ENCODE measurements at places on chromosomes 1 and 21. TPM values are rescaled to one million over a fixed set of nuclear protein-coding genes. Genes with fewer than 3 reads are reported as not detected.

DNA sequence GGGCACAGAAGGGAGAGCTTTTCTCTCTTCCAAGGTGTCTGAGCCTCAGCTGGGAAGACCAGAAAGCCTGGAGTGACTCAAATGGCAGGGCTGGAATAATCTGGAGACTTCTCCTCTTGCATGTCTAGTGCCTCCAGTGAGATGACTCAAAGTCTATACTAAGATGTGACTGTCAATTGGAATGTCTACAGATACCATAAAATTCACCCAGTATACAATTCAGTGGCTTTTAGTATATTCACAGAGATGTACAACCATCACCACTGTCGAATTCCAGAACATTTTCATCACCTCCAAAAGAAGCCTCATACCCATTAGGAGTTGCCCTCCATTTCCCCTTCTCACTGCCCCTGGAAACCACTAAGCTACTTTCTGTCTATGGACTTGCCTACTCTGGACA lies 47.9 kb upstream of the CNN3 start:
- H3K27ac ChIP-seq: no peak overlapping the region
- no peak overlapping the region for H3K4me3 ChIP-seq
- H3K36me3 ChIP-seq: no peaks in the 10 kb centered on the region
- no peaks in the 10 kb centered on the region for H3K27me3 ChIP-seq

- H3K4me3 ChIP-seq: no peak overlapping the region
- DNase-seq: no peak
- no peaks in the 10 kb centered on the region for H3K27me3 ChIP-seq
- H3K4me1 ChIP-seq: no peaks in the 10 kb centered on the region
These were observed 60.7 kb downstream of the ACBD3 start for GRCh38 chr1:226125831-226126230.

Gene ATP1B1
- total RNA-seq: 59.4 TPM

DNA sequence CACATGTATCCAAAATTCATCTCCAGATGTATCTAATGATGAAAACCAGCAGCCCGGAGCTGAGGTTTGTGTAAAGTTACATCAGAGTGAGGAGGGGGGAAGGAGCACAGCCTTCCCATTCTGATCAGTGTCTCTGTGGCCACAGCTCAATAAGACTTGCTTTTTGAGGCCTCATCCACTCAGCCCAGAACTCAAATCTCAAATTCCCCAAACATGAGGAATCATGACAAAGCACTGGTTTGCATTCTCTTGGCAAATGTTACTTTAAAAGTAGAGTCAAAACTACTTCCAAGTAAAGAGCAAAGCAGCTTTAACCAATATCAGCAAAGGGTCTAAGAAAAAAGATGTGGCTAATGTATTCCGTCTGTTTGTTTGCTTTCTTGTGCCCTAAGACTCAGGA lies 30.9 kb downstream of the CCN1 start:
- no peaks in the 10 kb centered on the region for H3K36me3 ChIP-seq
- no peak overlapping the region for H3K4me3 ChIP-seq
- no peak overlapping the region for H3K27ac ChIP-seq
- no peaks in the 10 kb centered on the region for H3K27me3 ChIP-seq
- no peak for DNase-seq

DNA sequence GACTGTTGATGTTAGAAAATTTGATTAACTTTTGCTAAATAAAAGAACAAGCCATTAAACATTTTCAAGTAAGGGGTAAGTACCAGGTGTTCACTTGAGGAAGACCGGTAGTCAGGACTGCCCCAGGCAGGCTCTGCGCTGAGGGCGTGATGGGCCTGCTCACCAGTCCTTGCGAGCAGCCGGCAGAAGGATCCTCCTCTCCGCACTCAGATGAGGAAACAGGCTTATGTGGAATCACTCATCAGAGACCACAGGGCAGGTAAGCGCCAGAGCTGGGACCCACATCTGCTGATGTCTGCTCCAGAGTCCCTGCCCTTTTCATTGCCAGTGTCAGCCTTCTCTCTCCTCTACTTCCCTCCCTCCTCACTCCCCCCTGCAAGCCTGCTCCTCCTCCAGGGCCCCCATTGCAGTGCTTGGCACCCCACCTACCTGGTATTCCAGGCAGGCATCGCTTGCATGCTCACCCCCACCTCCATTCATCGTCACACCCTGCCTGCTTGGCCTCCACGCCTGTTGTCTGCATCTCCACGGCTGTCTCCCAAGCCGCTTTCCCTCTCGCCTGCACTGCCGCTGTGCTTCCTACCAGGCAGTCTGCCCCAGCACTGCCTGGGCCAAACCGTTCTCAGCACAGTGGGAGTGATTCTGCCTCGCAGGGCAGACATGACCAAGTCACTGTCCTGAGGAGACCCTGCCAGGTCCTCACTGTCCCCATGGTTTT lies 24.7 kb upstream of the KDM4A start:
- no peak overlapping the region for H3K4me3 ChIP-seq
- H3K4me1 ChIP-seq: no peaks in the 10 kb centered on the region
- peaks cover 5% of the 10 kb centered on the region for H3K36me3 ChIP-seq
- no peak for DNase-seq
- H3K27me3 ChIP-seq: no peaks in the 10 kb centered on the region

DNA sequence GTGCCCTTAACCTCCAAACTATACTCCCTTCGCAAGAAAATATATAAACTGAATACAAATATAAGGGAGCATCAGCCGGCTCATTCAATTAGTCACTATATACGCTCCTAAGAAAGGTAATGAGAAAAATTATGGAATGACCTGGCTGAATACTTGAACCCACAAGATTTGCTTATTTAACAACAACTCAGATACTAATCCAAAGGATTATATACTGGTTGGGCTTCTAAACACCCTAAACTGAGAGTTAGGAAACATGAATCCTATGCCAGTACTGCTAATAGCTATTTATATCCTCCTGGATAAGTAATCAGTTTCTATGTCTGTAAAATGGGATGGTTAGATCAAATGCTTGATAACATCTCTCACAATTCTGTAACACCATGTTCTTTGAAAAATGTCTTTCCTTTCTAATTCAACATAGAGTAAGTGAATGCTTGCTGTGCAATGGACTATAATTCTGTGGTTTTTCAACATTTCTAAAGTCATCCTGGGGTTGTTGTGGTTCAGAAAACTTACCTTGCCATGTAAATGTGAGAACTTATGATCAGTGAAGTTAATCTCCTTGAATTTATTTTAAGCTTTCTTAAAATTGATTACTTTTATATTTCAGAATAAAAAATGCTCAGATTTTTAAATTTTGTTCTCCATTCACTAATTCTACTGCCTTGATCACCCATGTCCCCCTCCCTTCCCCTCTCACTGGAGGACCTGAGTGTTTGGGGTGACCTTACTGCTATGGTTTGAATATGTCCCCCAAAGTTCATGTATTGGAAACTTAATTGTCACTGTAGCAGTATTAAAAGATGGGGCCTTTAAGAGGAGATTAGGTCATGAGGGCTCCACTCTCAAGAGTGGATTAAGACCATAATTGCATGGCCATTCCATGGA lies 14.5 kb downstream of the DUSP10 start:
- no peaks in the 10 kb centered on the region for H3K4me1 ChIP-seq
- no peaks in the 10 kb centered on the region for H3K36me3 ChIP-seq
- no peak for DNase-seq
- no peaks in the 10 kb centered on the region for H3K27me3 ChIP-seq
- H3K27ac ChIP-seq: no peak overlapping the region

Gene PLD5
- total RNA-seq: 0.05 TPM

Gene SIPA1L2
- 31.5 TPM for total RNA-seq

DNA sequence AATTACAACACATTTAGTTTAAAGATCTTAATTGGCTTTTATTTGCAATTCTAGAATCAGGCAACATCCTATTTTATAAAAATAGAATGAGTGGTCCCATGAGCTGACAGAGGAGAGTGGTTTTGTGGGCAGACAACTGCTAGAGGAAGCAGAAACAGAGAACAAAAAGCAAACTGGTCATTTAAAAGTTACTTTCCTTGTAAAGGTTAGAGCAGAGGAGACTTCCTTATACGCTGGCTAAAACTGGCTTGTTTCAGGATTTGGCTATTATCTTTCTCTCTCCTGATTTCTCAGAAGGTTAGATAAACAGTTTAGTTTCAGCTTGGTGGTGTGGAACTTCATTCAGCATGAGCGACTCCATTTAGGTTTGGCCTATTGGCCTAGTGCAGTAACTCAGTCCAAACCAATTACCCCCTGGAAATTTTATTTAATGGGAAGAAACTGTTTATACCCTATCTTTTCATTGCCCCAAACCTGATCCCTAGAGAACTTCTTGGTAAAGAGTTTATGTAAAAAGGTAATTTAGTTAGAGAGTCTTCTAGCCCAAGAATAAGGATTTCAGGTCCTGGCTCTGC lies 32.2 kb upstream of the IL20 start:
- DNase-seq: no peak
- no peaks in the 10 kb centered on the region for H3K4me1 ChIP-seq
- no peak overlapping the region for H3K4me3 ChIP-seq
- H3K27ac ChIP-seq: no peak overlapping the region

GRCh38 chr1:45924736-45925135 lies 121.3 kb downstream of the MAST2 start:
- H3K27ac ChIP-seq: no peak overlapping the region
- H3K36me3 ChIP-seq: no peaks in the 10 kb centered on the region
- H3K4me3 ChIP-seq: no peak overlapping the region
- H3K4me1 ChIP-seq: no peaks in the 10 kb centered on the region
- no peaks in the 10 kb centered on the region for H3K27me3 ChIP-seq

- no peaks in the 10 kb centered on the region for H3K27me3 ChIP-seq
- DNase-seq: no peak
- H3K4me1 ChIP-seq: no peaks in the 10 kb centered on the region
- H3K36me3 ChIP-seq: no peaks in the 10 kb centered on the region
- no peak overlapping the region for H3K4me3 ChIP-seq
These were observed 37.0 kb downstream of the CAPN9 start for GRCh38 chr1:230784163-230784562.

Gene CLCA4
- 1.4 TPM for total RNA-seq

DNA sequence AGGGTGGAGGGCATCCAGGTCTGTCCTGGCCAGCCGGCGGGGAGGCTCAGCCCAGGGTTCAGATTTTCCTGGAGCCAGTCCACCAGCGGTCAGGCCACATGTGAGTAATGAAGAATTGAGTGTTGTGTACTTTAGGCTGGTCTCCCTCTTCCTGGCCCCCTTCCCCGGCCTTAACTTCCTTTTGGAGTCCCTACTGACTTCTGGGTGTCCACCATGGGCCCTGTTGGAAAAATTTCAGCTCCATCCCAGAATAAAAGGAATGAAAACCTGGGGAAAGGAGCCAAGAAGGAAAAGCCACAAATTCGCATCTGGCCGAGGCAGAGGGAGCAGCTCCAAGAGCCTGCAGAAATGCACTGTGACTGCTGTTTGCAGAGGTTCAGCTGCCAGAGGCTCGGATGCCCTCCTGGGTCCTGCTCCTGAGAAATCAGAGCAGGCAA lies 35.5 kb upstream of the HHAT start:
- no peaks in the 10 kb centered on the region for H3K36me3 ChIP-seq
- peak overlapping the region; percentile 83 for H3K27ac ChIP-seq
- no peaks in the 10 kb centered on the region for H3K4me1 ChIP-seq
- DNase-seq: no peak
- peak overlapping the region; percentile 43 for H3K4me3 ChIP-seq
- no peaks in the 10 kb centered on the region for H3K27me3 ChIP-seq

DNA sequence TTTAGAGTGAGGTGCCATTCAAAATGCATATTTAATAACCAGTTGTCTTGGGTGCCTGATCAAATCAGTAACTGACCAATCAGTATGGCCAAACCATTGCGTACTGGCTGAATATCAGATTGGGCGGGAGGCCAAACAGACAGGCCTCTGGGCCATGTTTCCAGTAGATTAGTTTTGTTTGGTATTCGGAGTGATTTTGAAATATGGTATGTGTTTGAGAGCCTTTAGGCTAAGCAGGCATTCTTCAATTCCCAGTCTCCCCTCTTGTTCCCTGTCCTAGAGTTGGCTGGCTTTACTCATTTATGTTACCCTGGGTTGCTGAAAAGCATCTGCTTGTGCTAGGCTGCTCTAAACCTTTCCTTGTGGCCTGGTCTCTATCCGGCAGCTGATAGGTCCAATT lies 80.1 kb downstream of the BACH1 start:
- no peaks in the 10 kb centered on the region for H3K4me1 ChIP-seq
- H3K4me3 ChIP-seq: no peak overlapping the region
- no peaks in the 10 kb centered on the region for H3K27me3 ChIP-seq
- H3K27ac ChIP-seq: no peak overlapping the region
- H3K36me3 ChIP-seq: no peaks in the 10 kb centered on the region

Gene PLA2G5
- total RNA-seq: 23.2 TPM

DNA sequence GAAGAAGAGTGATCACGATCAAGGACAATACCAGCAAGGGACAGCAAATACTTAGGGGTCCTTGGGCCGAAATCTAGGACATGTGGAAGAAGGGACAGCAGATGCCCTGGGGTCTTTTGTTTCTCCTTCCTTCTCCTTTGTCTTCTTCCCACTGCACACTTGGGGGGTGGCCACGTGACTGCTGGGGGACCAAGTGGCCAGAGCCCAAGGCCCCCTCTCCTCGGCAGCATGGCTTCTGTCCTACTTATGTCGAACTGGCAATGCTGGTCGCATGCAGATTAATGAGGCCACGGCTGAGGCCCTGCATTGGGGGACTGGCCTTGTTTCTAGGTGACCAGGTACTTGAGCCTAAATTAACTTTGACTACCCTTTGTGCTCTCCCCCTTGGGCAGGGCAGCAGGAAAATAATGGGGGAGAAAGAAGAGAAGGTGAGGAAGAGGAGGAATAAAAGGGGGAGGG lies 83.0 kb downstream of the GRIK3 start:
- H3K27ac ChIP-seq: no peak overlapping the region
- no peaks in the 10 kb centered on the region for H3K36me3 ChIP-seq
- no peak for DNase-seq
- no peak overlapping the region for H3K4me3 ChIP-seq
- H3K27me3 ChIP-seq: no peaks in the 10 kb centered on the region
- no peaks in the 10 kb centered on the region for H3K4me1 ChIP-seq

DNA sequence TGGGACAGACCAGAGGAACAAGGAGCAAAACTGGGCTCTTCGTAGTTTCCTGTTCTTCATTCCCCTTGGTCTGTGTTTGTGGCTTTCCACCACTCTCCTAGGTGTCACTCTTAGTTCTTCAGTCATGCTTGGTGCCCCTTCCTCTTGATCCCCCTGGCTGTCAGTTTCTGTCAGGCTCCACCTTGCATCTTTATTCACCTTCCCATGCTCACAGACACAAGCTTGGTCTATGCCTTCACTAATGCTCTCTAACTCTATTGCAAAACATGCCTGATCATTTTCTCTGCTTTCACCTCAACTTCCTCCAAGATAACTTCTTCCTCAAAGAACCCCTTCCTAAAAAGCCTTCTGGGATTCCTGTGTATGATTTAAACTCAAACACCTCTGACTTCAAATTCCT lies 122.9 kb downstream of the GLUL start:
- no peak for DNase-seq
- H3K27me3 ChIP-seq: no peaks in the 10 kb centered on the region
- H3K27ac ChIP-seq: no peak overlapping the region
- no peaks in the 10 kb centered on the region for H3K4me1 ChIP-seq
- no peaks in the 10 kb centered on the region for H3K36me3 ChIP-seq

GRCh38 chr1:165858364-165858823 lies 31.0 kb downstream of the UCK2 start:
- no peaks in the 10 kb centered on the region for H3K36me3 ChIP-seq
- H3K27ac ChIP-seq: no peak overlapping the region
- H3K4me3 ChIP-seq: no peak overlapping the region

Measured in prostate gland (tissue), 2 donors.